ENCODE measurements at places on chromosomes 3 and 15.

DNA sequence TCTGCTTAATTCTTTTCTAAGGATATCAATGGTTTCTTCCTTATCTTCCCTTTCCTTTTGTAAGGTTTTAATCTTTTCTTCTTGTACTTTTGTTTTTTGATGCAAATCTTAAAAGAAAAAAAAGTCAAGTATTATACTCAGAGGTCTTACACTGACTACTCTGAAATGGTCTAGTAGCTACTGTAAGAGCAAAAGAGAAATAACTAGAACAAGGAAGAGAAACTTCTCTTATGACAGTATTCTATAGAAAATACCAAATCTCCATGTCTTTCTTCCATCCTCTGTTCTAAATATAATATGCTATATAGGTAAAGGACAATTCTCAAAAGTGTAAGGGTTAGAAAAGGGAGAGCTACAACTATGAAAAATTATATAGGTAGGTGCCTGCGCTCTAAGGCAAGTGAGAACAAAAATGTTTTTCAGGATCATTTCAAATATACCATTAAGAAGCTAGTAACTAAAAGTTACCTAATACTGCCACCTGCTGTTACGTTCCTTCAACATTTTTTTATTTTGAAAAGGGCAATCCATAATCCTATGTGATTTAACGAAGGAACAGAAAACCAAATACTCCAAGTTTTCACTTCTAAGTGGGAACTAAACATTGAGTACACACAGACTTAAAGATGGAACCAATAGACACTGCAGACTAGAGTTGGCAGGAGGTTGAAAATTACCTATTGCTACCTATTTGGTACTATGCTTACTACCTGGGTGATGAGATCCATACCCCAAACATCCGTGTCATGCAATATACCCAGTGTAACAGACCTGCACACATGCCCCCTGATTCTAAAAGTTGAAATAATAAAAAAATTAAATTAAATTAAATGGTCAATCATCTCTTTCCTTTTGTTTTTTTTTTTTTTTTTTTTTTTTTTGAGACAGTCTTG is 36.7 kb downstream of the CIP2A start:
- no peaks in the 10 kb centered on the region for H3K4me1 ChIP-seq
- H3K4me3 ChIP-seq = no peak overlapping the region
- H3K27me3 ChIP-seq = no peaks in the 10 kb centered on the region
- no peaks in the 10 kb centered on the region for H3K36me3 ChIP-seq

- no peak overlapping the region for H3K27ac ChIP-seq
- no peak for DNase-seq
- H3K4me3 ChIP-seq = no peak overlapping the region
- H3K36me3 ChIP-seq = no peaks in the 10 kb centered on the region
Observed at GRCh38 chr15:71532994-71533393, 277.4 kb upstream of the NR2E3 start.

- no peak overlapping the region for H3K27ac ChIP-seq
- H3K27me3 ChIP-seq = no peaks in the 10 kb centered on the region
- no peak for DNase-seq
- H3K4me3 ChIP-seq = no peak overlapping the region
- peaks cover 9% of the 10 kb centered on the region for H3K4me1 ChIP-seq
- no peaks in the 10 kb centered on the region for H3K36me3 ChIP-seq
Observed at GRCh38 chr15:91940496-91941381, 87.2 kb downstream of the SLCO3A1 start.

GRCh38 chr15:75817138-75817935 is 25.9 kb upstream of the UBE2Q2 start:
- no peak overlapping the region for H3K27ac ChIP-seq
- DNase-seq = no peak
- H3K4me3 ChIP-seq = peak overlapping the region; percentile 33
- no peaks in the 10 kb centered on the region for H3K27me3 ChIP-seq

DNA sequence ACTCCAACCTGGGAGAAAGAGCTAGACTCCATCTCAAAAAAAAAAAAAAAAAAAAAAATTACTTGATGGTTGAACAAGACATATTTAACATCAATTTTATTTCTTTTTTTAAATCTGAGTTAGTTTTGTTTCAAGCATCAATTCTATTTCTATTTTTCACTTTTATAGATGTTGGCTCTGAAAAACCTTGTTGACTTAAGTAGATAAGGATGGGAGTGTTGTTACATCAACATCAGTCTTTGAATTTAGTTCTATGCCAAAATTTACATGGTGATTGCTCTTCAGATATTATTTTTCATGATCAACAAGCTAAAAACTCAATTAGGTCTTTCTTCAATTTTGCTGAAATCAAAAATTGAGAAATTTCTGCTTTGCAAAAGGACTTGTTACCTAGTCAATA is 66.9 kb downstream of the SERP1 start:
- no peak for DNase-seq
- H3K27me3 ChIP-seq = no peaks in the 10 kb centered on the region
- H3K36me3 ChIP-seq = no peaks in the 10 kb centered on the region
- H3K4me3 ChIP-seq = no peak overlapping the region
- no peak overlapping the region for H3K27ac ChIP-seq

- no peaks in the 10 kb centered on the region for H3K4me1 ChIP-seq
- no peaks in the 10 kb centered on the region for H3K27me3 ChIP-seq
- no peaks in the 10 kb centered on the region for H3K36me3 ChIP-seq
- DNase-seq = no peak
- H3K27ac ChIP-seq = no peak overlapping the region
Observed at GRCh38 chr3:87996882-87997281, 61.9 kb downstream of the CGGBP1 start.

DNA sequence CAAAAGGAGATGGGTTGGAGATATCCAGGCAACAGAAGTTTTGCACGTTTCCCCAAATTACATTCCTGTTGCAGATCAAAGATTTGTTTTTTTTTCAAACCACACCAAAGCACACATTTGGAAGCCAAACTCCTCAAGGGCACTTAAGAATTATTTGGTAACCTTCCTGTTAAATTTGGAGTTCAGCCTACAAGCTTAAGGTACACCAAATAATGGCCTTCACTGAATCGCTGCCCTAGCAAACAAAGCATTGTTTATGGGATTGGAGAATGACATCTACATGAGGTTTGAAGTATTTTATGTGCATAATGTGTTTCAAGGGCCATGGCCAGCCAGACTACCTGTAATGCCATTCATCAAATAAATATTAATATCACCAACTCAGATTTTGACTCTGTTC is 357.9 kb downstream of the RORA start:
- H3K27me3 ChIP-seq = no peaks in the 10 kb centered on the region
- no peak for DNase-seq
- no peaks in the 10 kb centered on the region for H3K4me1 ChIP-seq
- no peak overlapping the region for H3K27ac ChIP-seq

GRCh38 chr15:29698030-29698701 is 124.1 kb downstream of the TJP1 start:
- H3K36me3 ChIP-seq = peaks cover 15% of the 10 kb centered on the region
- H3K27ac ChIP-seq = no peak overlapping the region
- H3K4me1 ChIP-seq = no peaks in the 10 kb centered on the region
- no peaks in the 10 kb centered on the region for H3K27me3 ChIP-seq
- DNase-seq = peak; percentile 40

DNA sequence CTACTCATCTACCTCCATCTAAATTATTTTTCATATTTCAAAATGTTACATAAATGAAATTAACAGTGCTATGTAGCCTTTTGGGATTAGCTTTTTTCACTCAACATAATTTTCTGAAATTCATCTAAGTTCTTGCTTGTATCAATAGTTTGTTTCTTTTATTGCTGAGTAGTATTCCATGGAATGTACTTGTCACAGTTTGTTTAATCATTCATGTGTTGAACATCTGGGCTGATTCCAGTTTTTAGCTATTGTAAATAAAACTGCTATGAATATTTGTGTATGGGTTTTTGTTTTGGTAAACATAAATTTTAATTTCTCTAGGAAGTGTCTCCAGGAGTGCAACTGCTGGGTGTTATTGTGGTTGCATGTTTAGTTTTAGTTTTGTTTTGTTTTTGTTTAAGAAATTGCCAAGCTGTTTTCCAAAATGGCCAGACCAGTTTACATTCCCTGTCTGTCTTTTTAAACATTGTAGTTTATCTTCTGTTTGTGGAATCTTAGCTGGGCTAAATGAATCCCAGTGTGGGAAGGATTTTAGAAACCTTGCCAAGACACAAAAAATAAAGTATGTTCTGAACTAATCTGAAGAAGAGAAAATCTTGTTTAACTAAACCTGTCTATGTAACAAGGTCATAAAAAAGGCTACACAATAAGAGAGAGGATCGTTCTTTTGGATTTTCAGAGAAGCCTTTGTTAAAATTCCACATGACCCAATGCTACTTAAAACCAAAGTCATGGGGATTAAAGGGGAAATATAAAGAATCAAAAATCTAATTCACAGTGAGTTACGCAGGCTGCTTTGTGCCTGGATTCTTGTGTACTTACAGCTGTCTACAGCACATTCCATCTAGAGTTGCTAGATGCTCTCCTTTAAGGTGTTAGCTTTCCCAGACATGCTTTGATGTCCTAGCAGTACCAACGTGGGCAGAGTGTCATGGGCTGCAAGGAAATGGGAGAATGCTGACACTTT is 129.2 kb upstream of the SUCLG2 start:
- no peaks in the 10 kb centered on the region for H3K27me3 ChIP-seq
- H3K27ac ChIP-seq = no peak overlapping the region
- no peak overlapping the region for H3K4me3 ChIP-seq
- DNase-seq = no peak

DNA sequence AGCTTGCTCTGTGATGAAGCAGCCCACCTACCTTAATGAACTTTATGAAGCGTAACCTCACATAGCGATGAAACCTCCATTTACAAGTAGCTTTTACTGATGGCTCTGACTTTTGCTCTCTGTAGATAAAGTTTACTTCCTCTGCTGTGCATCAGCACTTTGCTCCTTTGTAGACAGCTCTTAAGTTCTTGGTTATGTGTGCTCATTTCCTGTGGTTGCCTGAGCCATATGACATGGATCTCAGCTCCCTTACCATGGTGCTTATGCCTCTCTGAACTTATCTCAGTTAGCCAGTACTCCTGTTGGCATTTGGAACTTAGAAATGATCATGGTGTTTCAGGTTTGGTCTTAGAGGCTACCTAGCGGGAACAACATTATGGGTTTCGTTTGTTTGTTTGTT is 7.8 kb downstream of the MFSD1 start:
- H3K36me3 ChIP-seq = peaks cover 78% of the 10 kb centered on the region
- H3K27me3 ChIP-seq = no peaks in the 10 kb centered on the region
- no peak for DNase-seq
- no peaks in the 10 kb centered on the region for H3K4me1 ChIP-seq
- no peak overlapping the region for H3K4me3 ChIP-seq

DNA sequence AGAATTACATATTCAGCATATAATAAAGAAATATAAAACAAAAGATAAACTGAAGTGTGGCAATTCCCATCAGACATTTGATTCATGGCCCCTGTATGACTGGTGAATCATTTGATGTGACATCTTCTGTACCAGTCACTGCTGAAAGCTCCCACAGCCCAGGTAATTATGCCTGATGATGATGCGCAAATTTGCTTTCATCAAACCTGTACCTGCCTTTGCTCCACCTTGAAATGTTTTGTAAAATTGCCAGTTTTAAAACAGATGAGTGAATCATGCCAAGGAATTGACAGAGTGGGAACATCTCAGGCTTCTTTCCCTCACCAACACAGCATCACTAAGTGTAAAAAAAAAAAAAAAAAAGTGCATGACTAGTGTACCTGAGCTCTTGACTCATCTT is 66.5 kb upstream of the EIF1B start:
- H3K36me3 ChIP-seq = no peaks in the 10 kb centered on the region
- H3K4me3 ChIP-seq = no peak overlapping the region

DNA sequence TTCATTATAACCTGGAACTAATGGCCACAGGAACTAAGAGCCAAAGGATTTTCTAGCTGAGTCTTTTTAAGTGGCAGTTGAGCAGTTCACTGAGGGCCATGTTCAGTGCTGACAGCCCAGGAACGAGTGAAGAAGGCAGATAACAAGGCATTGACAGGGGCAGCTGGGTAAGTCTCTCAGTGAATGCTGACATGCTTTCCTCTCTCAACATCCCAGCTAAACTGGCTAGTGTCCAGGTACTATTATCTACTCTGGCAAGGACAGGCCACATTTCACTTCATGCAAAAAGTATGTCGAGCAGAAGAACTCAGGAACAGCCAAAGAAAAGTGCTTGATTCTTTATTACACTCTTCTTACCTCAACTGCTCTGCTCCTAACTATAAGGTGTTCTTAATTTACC is 515.9 kb downstream of the NLGN1 start:
- no peaks in the 10 kb centered on the region for H3K27me3 ChIP-seq
- H3K36me3 ChIP-seq = no peaks in the 10 kb centered on the region
- H3K4me1 ChIP-seq = no peaks in the 10 kb centered on the region
- H3K4me3 ChIP-seq = no peak overlapping the region
- no peak overlapping the region for H3K27ac ChIP-seq
- DNase-seq = no peak

DNA sequence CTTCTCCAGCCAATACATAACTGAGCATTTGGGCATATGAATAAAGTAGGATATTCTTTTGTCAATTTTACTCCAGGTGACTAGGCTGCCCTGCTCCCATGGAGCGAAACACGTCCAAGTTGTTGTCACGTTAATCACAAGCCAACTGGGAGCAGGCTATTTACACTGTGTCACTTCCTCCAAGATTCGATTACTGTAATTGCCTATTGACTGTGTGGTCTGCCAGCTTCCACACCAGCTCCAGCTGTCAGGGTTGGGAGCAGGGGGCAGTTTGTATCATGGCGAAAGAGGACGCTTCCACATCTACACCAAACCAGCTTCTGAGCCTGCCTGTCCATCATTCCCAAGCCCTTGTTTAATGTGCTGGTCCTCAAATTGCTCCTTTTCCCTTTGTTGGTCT is 89.2 kb upstream of the RORA start:
- no peaks in the 10 kb centered on the region for H3K36me3 ChIP-seq
- no peak overlapping the region for H3K27ac ChIP-seq
- H3K27me3 ChIP-seq = no peaks in the 10 kb centered on the region
- no peak for DNase-seq

GRCh38 chr3:109115451-109115850 is 2.5 kb downstream of the MORC1 start:
- H3K36me3 ChIP-seq = no peaks in the 10 kb centered on the region
- DNase-seq = no peak
- no peaks in the 10 kb centered on the region for H3K27me3 ChIP-seq
- H3K27ac ChIP-seq = no peak overlapping the region

- no peak for DNase-seq
- no peak overlapping the region for H3K27ac ChIP-seq
- no peaks in the 10 kb centered on the region for H3K27me3 ChIP-seq
- H3K4me3 ChIP-seq = no peak overlapping the region
Observed at GRCh38 chr3:146390006-146390772, 79.2 kb downstream of the PLSCR2 start.

- no peaks in the 10 kb centered on the region for H3K27me3 ChIP-seq
- H3K4me3 ChIP-seq = no peak overlapping the region
- H3K27ac ChIP-seq = no peak overlapping the region
Observed at GRCh38 chr15:38733331-38733730, 168.7 kb upstream of the RASGRP1 start.

All from ascending aorta (tissue), 2 donors.